ENCODE measurements at places on chromosomes 4 and X.

GRCh38 chr4:37603070-37603468, 83.1 kb downstream of the RELL1 start:
- DNase-seq = peak; percentile 7

DNA sequence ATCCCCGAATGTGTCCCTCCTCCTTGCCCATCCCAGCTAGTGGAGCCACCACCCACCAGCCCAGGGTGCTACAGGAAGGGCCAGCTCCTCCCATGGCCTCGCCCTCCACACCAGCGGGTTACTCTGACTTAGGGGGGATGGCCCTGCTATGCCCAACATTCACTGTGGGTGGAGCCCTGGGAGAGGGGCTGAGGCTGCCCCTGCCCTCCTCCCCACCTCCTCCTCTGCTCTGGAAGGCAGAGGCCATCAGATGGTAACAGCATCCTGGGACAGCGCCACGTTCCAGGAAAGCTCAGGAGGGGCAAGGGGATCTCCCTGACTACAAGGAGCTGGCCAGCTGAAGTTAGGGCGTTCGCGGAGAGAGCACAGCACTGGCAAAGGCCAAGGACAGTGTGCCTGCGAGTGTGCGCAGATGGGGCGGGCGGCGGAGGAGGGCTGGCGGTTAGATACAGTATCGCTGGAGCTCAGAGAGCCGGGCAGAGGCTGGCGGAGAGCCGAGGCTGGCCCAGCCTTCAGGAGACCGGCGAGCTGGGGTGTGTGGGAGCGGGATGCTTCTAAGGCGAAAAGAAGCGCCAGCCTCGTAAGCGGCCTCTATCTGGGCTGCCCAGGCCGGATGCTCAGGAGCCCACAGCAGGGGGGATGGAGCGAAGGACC, 1.5 kb downstream of the JAKMIP1 start:
- DNase-seq = no peak

- DNase-seq = no peak
Measured at GRCh38 chr4:147640331-147640730, 23.1 kb downstream of the TMEM184C start.

DNA sequence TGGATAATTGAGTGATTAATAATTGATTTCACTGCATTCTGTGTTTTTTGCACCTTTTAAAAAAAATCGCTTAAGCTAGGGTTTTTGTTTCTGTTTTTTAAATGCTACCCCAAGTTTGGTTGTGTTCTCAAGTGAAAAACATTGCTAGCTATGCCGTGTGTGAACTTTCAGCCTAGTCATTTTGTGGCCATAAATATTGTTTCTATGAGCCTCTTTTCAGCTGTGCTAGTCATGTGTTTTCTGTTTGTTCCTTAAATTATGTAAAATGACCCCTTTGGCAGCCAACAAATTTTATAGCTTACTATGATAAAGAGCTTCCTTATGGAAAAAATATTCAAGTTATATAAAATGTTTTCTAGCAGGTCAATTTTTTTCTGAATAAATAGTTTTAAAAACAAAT, 59.1 kb downstream of the GALNT7 start:
- DNase-seq = no peak

DNA sequence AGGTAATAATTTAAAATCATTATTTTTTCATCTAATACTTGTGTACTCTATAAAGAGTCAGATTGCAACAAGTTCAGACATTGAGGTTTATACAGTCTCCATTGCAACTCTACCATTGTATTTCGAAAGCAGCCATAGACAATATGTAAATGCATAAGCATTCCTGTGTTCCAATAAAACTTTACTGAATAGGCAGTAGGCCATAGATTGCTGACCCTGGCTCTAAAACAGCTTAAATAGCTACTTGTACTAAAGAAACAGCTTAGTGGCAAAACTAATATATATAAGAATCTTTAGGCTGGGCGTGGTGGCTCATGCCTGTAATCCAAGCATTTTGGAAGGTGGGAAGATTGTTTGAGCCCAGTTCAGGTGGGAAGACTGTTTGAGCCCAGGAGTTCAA, 115.3 kb downstream of the PRSS12 start:
- DNase-seq = no peak

DNA sequence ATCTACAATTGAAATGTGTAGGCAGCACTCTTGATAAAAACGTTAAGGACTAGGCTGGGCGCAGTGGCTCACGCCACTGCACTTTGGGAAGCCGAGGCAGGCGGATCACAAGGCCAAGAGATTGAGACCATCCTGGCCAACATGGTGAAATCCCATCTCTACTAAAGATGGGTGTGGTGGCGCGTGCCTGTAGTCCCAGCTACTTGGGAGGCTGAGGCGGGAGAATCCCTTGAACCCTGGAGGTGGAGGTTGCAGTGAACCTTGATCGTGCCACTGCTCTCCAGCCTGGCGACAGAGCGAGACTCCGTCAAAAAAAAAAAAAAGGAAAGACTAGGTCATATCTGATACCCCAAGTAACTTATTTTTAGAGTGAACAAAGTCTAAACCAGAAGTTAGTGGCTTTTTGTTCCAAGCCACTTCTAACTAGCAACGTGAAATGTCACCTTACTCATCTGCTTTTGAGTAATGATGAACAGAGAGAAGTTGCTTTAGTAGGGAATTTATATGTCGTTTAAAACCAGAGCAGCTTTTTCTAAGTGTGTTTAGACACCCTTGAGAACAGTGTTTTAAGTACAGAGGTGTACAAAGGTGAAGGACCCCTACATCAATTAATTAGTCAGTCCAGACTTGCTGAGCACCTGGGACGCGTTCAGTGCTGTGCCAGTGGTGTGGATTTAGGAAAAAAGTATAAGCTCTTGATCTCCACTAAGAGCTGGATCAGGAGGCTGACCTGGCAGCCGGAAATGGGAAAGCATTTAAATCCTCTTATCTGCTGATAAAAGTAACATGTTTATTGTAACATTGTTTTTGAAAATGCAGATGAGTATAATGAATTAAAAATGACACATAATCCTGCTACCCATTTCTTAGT, 23.5 kb downstream of the SPRY1 start:
- no peak for DNase-seq
